ENCODE measurements at places on chromosomes 16 and 17.
A peak's percentile ranks its signal among the peaks of the same experiment; 100 is the strongest.

- no peak for DNase-seq
Observed at GRCh38 chr17:53101706-53102105, 721.0 kb upstream of the KIF2B start.

- DNase-seq = no peak
Observed at GRCh38 chr16:30187971-30188561, 4.7 kb downstream of the CORO1A start.

DNA sequence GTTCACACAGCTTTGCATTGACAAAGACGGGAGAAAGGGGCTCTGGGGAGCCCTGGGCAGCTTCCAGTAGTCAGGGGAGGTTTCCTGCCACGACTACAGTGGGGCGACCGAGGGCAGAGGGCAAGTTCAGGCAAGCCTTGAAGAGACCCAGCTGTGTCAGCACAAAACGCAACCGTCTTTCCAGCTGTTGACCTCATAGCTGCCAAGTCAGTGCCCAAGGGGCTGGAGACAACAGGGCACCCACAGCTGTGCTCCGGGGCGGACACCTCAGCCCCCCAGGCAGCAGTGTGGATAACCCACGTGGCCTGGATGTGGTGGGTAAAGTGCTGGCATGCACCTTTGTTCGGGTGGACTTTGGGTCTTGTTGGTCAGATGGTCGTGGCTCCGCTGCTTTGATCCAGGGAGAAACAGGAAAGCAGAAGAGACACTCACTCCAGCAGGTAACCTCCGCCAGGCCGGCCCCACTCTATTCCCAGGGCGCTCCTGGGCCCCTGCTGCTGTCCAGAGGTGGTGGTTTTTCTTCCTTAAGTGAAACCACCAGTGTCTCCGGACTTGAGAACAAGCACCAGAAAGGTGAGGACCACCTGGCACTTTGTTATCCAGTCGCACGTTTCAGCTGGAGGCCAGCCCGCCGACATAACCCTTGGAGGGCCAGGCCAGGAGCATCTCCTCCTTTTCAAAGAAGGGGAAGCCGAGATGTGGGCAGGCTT is 17.6 kb upstream of the CBX2 start:
- DNase-seq = no peak

DNA sequence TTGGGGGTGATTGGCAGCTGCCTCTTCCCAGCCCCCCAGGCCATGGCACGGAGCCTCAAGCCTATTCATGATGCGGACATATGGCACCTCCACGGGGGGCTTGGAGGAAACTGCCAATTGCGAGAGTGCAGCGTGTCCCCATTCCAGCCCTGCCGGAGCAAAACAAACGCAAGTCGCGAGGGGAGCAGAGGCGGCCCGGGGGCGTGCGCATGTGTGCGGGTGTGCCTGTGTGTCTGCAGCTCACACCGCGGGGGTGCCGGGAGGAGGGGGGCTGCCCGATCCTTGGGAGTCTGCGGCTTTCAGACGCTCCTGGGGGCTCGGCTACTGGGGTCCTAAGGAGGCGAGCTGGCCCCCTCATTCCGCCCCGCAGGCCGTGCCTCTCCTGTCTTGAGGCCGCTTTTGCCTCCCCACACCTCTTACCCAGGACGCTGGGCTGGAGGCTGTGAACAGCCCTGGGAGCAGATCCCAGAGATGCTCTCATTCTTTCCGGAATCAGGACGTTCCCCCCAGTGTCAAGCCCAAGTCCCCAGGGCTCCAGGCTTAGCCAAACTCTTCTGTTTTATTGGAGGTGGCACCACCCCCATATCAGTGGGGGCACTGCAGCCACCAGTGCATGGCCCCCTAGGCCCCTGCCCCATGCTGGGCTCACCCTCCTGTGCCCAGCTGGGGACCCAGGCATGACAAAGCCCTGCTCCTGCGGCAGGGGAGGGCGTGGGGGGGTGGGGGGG is 29.1 kb downstream of the ENDOV start:
- DNase-seq = no peak

GRCh38 chr17:49633762-49634484 is 44.0 kb downstream of the SPOP start:
- DNase-seq = no peak

- DNase-seq = no peak
Observed at GRCh38 chr17:67116045-67116575, 71.8 kb downstream of the CACNG1 start.

DNA sequence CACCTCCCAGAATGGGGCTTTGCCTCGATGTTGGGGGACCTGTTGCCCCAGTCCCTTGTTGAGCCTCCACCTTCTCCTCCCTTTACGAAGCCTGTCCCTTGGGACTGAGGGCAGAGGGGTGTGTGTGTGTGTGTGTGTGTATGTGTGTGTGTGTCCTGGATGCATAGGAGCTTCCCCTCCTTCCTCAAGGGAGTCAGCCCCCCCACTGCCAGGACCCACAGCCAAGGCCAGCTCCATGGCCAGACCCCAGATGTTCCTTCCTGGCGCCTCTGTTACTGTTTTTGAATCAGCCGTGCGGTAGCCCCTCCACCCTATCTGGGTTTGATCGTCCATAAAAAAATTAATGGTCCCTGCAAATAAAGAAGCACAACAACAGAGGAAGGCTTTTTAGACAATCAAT is 17.7 kb upstream of the DOK4 start:
- DNase-seq = no peak

- DNase-seq = no peak
Observed at GRCh38 chr16:51313198-51313597, 162.1 kb upstream of the SALL1 start.

- no peak for DNase-seq
Observed at GRCh38 chr17:74605361-74605760, 13.3 kb upstream of the CD300LD start.

DNA sequence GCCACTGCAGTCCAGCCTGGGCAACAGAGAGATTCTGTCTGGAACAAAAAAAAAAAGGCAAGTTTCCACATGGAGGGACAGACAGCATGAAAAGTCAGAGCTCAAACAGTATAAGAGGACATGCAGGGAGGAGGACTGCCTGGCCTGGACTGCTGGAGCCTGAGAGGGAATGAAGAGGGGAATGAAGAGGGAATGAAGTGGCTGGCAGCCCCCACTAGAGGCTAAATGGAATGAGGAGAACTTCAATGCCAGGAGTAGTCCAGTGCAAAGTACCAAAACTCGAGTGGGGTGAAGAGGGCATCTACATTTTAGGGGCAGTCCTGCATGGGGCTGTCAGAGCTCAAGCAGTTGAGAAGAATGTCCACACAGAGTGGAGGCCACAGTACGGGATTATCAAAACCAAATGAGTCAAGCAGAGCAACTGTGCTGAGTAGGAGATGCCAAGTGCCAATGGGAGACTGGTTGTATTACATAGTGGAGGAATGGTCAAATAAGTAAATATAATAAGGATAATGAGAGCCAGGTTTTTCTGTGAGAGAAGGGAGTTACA is 22.9 kb downstream of the IKZF3 start:
- no peak for DNase-seq

DNA sequence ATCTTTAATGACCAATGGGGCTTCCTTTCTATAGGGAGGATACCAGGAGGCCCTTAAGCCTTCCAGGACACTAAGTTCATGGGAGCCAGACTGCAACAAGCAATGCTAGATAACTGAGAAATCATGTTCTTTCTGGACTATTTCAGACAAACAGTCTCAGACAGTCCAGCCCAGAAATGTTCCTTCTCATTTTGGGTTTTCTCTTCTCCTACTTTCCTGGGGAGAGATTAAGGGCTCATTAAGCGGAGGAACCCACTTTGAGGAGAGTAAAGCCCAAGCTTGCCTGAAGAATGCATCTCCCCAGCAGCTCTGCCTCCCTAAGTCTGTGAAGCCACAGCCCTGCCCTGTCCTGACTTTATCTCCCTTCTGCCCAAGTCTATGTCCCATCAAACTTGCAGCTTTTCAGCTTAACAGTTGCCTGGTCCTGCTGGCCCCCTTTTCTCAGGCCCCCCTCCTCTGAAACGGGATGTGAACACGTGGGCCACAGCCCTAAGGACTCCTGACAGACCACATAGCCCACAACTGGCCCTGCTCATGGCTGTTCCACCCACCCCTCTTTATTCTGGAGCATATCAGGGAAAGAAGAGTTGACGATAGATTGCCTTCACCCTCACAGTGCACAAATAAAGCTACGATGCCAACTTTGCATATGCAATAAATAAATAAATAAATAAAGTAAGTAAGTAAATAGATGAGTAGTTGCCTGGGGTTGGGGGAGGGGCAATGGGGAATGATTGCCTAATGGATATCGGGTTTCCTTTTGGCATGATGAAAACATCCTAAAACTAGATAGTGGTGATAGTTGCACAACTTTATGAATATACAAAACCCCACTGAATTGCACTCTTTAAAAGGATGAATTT is 111.0 kb downstream of the N4BP1 start:
- DNase-seq = no peak

DNA sequence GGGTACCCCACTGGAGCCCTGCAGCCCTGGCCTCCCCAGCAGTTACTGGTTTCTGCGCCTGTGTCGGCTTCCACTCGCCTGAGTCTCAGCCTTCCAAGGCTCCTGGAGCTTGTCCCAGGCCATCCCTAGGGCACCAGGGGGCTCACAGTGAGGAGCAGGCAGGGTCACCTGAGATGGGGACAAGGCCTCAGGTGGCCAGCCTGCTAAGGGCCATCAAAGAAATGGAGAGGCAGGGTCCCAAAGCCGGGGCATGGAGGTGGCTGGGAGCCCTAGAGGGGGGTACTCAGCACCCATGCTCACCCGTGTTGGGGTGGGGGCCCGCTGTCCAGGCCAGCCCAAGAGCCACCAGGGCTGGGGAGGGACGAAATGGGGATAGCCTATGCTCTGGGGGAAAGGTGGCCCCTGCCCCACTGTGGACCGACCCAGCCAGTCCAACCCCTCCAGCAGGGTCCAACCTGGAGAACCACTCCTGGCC is 1.3 kb downstream of the FASN start:
- DNase-seq = no peak

GRCh38 chr17:32104158-32104557 is 38.1 kb upstream of the RHOT1 start:
- DNase-seq = no peak

DNA sequence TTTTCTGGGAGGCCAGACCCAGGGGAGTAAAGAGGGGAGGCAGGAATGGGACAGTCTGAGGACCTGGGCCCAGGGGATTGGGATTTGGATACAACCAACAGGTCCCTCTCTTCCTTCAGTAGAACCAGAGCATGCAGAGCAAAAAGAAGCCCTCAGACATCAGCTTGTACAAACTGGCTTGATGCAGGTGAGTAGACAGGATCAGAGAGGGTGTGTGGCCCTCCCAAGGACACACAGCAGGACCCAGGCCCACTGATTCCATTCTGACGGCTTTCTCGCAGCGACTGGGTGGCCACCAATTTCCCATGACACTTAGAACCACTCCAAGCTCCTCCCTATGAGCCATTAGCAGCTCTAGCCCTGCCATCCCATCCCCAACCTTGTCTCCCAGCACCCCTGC is 63.6 kb downstream of the ABCC6 start:
- no peak for DNase-seq

DNA sequence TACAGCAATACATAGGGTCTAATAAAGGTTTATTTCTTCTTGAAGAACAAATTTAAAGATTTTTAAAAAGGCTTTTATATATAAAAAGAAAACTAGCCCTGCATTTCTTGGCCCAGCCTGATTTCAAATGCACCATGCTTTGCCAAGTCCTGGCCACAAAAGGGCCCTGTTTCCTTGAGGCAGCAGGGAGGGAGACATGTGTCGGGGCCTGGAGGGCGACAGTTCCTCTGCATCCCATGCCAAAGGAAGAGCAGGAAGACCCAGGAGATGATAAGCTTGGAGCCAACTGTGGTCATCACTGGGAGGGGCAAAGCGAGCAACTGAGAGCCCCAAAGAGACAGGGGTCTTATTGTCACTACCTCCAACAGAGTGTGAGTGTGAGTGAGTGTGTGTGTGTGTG is 571.5 kb upstream of the PSMD7 start:
- no peak for DNase-seq

DNA sequence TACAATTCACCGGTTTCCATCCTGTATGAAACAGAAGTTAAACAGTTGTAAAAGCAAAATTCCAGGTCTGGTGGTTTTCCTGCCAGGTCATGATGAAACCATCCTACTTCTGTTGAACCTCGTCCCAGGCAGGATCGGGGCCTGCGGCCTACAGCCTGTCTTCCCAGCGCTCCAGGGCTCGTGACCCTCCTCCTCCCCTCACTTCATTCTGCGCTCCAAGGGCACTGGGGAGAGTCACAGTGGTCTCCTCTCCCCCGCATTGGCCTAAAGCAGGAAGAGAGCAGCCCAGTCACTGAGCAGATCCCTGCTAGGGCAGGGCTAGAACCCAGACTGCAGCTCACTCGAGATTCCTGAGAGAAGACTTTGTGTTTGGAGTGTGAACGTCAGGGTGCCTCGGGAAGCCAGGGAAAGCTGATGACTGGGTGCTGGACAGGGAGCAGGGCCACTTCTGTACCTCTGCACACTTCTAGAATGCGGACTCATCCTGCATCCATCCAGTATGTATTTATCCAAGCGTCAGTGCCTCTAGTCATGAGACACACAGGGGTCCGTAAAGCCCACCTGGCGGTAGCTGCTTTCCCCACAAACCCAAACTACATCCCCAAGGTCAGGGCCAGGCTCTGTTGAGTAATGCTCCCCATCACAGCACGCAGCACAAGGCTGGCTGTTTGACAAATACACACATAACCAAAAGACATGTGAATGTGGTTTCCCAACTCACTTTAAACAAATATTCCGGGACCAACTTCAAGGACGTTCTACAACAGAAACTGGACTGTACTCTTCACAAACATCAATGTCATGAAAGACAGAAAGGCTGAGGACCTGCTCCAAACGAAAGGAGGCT is 1.7 kb upstream of the ITGAE start:
- DNase-seq = no peak

DNA sequence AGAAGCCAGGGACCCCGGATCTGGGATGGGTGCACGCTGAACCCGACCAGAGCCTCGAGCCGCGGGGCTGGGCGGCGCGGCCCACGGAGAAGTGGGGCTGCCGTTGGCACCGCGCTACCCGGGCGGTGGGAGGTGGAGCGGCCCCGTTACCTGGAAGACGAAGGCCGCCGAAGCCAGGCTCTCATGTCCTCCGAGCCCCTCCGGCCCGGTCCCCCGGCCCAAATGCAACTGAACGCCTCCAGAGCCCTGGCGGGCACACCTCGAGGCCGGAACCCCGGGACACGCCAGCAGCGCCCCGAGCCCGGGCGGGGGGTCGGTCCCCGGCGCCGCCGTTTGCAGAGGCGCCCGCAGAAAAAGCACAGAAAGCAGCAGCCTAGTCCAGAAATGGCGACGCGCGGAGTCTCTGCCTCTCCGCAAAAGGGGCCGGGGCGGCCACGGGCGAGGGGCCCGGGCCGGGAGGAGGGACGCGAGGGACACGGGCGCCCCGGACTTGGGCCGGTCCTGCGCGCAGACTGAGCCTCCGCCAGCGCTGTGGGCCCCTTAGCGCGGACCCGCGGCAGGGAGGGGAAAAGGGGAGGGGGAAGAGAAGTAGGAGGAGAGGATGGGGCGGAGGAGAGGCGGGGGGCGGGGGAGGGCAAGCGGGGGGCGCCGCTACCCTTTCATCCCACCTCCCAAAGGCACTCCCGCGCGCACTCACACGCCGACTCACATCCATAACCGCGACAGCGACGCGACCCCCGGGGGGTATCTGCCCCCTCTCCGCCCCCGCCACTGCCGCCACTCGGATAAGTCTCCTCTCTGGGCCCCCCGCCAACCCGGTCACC is 1.4 kb downstream of the AXIN2 start:
- DNase-seq = peak; percentile 23

- no peak for DNase-seq
Observed at GRCh38 chr17:49404361-49404760, 10.3 kb downstream of the PHB1 start.
